ENCODE measurements at places on chromosomes 4 and X. TPM values are rescaled to one million over a fixed set of nuclear protein-coding genes. Genes with fewer than 3 reads are reported as not detected.

- H3K36me3 ChIP-seq: no peaks in the 10 kb centered on the region
- no peaks in the 10 kb centered on the region for H3K27me3 ChIP-seq
- H3K4me3 ChIP-seq: no peak overlapping the region
- no peak overlapping the region for H3K27ac ChIP-seq
- H3K4me1 ChIP-seq: no peaks in the 10 kb centered on the region
- no peak for DNase-seq
Measured at GRCh38 chr4:163172647-163173046, 6.0 kb upstream of the NAF1 start.

- DNase-seq: no peak
- no peaks in the 10 kb centered on the region for H3K36me3 ChIP-seq
- H3K27ac ChIP-seq: no peak overlapping the region
Measured at GRCh38 chr4:108890484-108890881, 127.6 kb upstream of the ETNPPL start.

GRCh38 chr4:169618286-169618685 is 2.1 kb upstream of the CLCN3 start:
- DNase-seq: no peak
- H3K4me1 ChIP-seq: peaks cover 37% of the 10 kb centered on the region
- no peaks in the 10 kb centered on the region for H3K27me3 ChIP-seq
- no peak overlapping the region for H3K27ac ChIP-seq
- no peak overlapping the region for H3K4me3 ChIP-seq
- no peaks in the 10 kb centered on the region for H3K36me3 ChIP-seq

DNA sequence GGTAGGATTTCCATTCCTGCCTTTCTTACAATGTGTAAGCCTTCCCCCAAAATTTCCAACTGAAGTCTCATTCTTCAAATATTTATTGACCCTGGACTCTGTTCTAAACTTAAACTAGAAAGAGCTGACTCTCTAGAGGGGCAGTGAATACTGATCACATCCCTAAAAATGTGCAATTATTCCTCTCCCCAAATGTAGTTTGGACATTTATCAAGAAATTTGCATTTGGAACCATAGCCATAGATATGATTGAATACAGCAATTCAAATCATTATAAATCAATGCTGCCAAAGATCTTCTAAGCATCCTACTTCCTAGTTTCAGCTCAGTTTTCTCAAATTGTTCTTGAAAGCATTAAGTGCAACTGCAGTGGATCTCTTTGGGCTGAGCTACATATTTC is 525.7 kb downstream of the RAB28 start:
- no peak for DNase-seq
- no peaks in the 10 kb centered on the region for H3K36me3 ChIP-seq
- no peak overlapping the region for H3K4me3 ChIP-seq
- no peaks in the 10 kb centered on the region for H3K27me3 ChIP-seq
- H3K4me1 ChIP-seq: no peaks in the 10 kb centered on the region

GRCh38 chr4:184977747-184978146 is 40.5 kb upstream of the HELT start:
- no peaks in the 10 kb centered on the region for H3K4me1 ChIP-seq
- H3K36me3 ChIP-seq: no peaks in the 10 kb centered on the region
- no peak overlapping the region for H3K27ac ChIP-seq
- no peak overlapping the region for H3K4me3 ChIP-seq
- no peak for DNase-seq

DNA sequence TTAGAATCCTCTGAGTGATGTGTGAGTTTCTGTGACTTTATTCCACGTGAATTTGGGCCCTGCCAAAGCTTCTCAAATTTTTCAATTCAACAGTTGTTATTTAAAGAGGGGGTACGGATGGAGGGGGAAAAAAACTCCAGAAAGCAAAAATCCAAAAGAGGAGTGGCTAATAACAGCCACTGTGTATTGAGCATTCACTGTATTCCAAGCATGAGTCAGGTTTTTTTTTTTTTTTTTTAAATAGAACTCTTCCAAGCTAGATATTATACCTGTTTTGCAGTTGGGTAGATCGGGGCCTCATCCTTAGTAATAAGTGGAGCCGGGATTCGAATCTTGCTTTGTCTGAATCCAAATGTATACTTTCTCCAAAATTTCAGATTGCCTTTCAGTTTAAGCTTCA is 6.4 kb upstream of the RHOH start:
- no peaks in the 10 kb centered on the region for H3K4me1 ChIP-seq
- no peak for DNase-seq
- no peak overlapping the region for H3K4me3 ChIP-seq
- H3K36me3 ChIP-seq: no peaks in the 10 kb centered on the region
- no peaks in the 10 kb centered on the region for H3K27me3 ChIP-seq

DNA sequence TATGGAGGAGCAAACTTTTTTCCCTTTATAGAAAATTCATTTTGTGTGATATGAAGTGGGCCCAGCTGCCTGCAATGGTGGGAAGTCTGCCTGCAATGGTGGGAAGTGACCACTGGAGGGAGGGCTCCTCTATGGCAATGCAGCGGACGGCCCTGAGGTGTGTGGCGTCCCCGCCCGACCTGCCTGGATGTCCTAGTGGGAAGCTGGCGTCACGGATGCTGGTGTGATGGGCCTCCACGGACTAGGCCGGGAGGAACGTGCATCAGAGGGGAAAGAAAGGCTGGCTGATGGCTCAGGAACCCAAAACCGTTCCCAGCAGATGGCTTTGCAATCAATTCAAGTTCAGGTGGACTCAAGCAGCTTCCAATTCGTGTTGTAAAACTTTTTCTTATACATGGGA is 177.9 kb downstream of the AFAP1 start:
- H3K27me3 ChIP-seq: no peaks in the 10 kb centered on the region
- H3K4me3 ChIP-seq: no peak overlapping the region
- H3K4me1 ChIP-seq: peaks cover 25% of the 10 kb centered on the region
- H3K36me3 ChIP-seq: peaks cover 4% of the 10 kb centered on the region

- H3K36me3 ChIP-seq: no peaks in the 10 kb centered on the region
- H3K4me1 ChIP-seq: no peaks in the 10 kb centered on the region
- H3K27me3 ChIP-seq: no peaks in the 10 kb centered on the region
- no peak for DNase-seq
- H3K4me3 ChIP-seq: no peak overlapping the region
Measured at GRCh38 chr4:44487341-44487740, 38.7 kb upstream of the KCTD8 start.

DNA sequence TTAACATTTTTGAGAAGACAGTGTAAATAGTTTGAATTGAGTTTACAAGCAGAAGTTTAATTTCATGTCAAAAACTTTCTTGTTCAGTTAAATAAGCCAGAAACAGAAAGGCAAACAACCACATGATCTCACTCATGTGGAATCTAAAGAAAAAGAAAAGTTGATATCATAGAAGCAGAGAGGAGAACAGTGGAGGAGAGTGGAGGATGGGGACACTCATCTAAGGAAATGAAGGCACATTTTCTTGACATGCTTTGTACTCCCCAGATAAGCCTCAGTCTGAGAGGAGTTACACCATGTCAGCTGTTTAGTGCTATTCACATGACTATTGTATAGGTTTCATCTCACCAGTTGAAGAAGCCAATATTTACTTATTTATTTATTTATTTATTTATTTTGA is 13.5 kb downstream of the SNCA start:
- H3K36me3 ChIP-seq: no peaks in the 10 kb centered on the region
- no peak overlapping the region for H3K27ac ChIP-seq
- no peaks in the 10 kb centered on the region for H3K4me1 ChIP-seq

- no peak overlapping the region for H3K27ac ChIP-seq
- no peak overlapping the region for H3K4me3 ChIP-seq
- H3K36me3 ChIP-seq: no peaks in the 10 kb centered on the region
- no peak for DNase-seq
Measured at GRCh38 chr4:95289028-95289634, 259.6 kb downstream of the UNC5C start.

GRCh38 chr4:148007314-148007760 is 275.4 kb downstream of the ARHGAP10 start:
- H3K4me3 ChIP-seq: no peak overlapping the region
- H3K4me1 ChIP-seq: peaks cover 25% of the 10 kb centered on the region
- H3K36me3 ChIP-seq: no peaks in the 10 kb centered on the region
- no peaks in the 10 kb centered on the region for H3K27me3 ChIP-seq
- peak; percentile 76 for DNase-seq
- no peak overlapping the region for H3K27ac ChIP-seq

DNA sequence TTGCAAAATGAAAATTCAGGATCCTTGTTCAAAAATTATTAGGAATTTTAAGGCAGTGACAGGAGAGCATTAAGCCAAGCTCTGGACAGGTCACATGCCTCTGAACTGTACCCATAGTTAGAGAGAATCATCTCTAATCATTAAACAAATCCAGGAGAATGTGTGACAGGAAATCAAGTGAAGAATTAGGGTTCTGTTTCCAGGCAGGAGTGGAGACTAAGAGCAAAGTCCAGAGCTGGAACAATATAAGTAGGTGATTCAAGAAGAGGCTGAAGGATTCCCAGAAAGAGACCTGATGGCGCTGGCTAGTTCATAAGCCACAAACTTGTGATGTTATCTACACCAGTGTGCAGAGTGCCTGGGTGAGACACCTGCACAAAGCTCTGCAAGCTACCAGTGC is 104.6 kb upstream of the PRKG2 start:
- no peaks in the 10 kb centered on the region for H3K36me3 ChIP-seq
- H3K4me3 ChIP-seq: no peak overlapping the region
- H3K27me3 ChIP-seq: no peaks in the 10 kb centered on the region
- no peaks in the 10 kb centered on the region for H3K4me1 ChIP-seq
- no peak overlapping the region for H3K27ac ChIP-seq

- no peaks in the 10 kb centered on the region for H3K36me3 ChIP-seq
- H3K4me1 ChIP-seq: peaks cover 7% of the 10 kb centered on the region
- peak overlapping the region; percentile 42 for H3K4me3 ChIP-seq
- no peak for DNase-seq
- no peak overlapping the region for H3K27ac ChIP-seq
Measured at GRCh38 chr4:185809121-185809520, 2.9 kb downstream of the SORBS2 start.

- no peak overlapping the region for H3K27ac ChIP-seq
- H3K4me3 ChIP-seq: no peak overlapping the region
- no peak for DNase-seq
- H3K4me1 ChIP-seq: no peaks in the 10 kb centered on the region
Measured at GRCh38 chr4:147049946-147050345, 104.3 kb upstream of the TTC29 start.

DNA sequence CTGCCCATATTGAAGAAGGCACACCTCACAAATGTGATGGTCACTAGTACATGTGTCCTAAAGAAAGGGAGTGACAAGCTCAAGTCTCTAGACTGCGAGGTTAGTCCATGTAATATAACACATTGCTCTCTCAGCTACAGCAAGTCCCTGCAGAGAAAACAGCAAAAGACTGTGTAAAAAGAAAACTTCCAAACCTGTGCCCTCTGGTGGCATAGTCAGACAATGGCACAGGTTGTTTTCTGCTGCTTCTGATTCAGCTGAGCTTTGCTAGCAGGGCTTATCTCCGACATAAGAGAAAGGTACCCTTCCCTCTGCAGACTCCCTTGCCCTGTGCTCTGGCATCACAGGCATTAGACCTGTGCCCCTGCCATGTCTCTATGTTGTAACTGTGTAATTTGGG is 1.4 kb upstream of the SERPINA7 start:
- H3K27ac ChIP-seq: no peak overlapping the region
- H3K36me3 ChIP-seq: no peaks in the 10 kb centered on the region
- DNase-seq: no peak
- H3K4me1 ChIP-seq: no peaks in the 10 kb centered on the region

- H3K27me3 ChIP-seq: no peaks in the 10 kb centered on the region
- H3K4me3 ChIP-seq: no peak overlapping the region
- no peak overlapping the region for H3K27ac ChIP-seq
- no peaks in the 10 kb centered on the region for H3K4me1 ChIP-seq
- no peak for DNase-seq
- no peaks in the 10 kb centered on the region for H3K36me3 ChIP-seq
Measured at GRCh38 chrX:36898301-36898700, 109.9 kb upstream of the FAM47C start.

GRCh38 chr4:183164963-183165362 is 65.9 kb downstream of the WWC2 start:
- no peaks in the 10 kb centered on the region for H3K36me3 ChIP-seq
- no peak overlapping the region for H3K27ac ChIP-seq
- H3K4me1 ChIP-seq: peaks cover 32% of the 10 kb centered on the region
- H3K27me3 ChIP-seq: no peaks in the 10 kb centered on the region

- H3K36me3 ChIP-seq: no peaks in the 10 kb centered on the region
- peaks cover 13% of the 10 kb centered on the region for H3K4me1 ChIP-seq
- H3K4me3 ChIP-seq: no peak overlapping the region
Measured at GRCh38 chr4:26083987-26084386, 170.0 kb downstream of the SMIM20 start.

DNA sequence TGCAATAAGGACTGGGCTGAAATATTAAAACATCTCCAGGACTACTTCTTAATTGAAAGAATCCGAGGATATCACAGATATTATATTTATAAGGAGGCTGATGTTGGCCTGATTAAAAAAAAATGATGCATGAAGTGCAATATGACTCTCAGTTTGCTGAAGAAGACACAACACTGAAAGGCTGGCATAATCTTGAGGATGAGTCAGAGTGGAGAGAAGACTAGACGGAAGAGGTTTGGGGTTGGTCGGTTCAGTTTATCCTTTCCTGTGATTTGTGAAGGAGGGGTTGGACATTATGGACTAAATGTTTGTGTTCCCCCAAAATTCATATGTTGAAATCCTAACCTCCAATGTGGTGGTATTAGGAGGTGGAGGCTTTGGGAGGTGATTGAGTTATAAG is 170.3 kb downstream of the CORIN start:
- H3K27ac ChIP-seq: no peak overlapping the region
- no peak for DNase-seq
- H3K4me3 ChIP-seq: no peak overlapping the region
- no peaks in the 10 kb centered on the region for H3K36me3 ChIP-seq
- no peaks in the 10 kb centered on the region for H3K4me1 ChIP-seq

DNA sequence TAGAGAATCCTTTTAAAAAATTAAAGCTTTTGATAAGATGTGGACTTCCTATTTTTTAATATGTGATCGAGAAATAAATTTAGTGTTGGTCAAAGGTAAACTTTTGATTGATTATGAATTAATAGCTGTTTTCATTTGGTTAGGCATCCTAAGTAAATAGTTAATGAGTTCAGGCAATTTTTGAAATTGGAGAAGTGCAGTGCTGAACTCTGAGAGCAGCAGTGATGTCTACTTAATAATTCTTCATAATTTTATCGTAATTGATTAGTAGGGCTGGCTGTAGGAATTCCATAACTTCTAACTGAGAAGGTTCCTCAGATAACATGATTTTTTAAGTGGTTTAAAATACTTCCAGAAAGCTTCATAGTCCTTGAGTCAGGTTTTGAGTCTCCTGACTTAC is 1.5 kb downstream of the MND1 start:
- no peak overlapping the region for H3K27ac ChIP-seq
- no peaks in the 10 kb centered on the region for H3K27me3 ChIP-seq
- no peaks in the 10 kb centered on the region for H3K36me3 ChIP-seq
- H3K4me3 ChIP-seq: no peak overlapping the region
- no peaks in the 10 kb centered on the region for H3K4me1 ChIP-seq

GRCh38 chr4:40672528-40673522 is 43.2 kb upstream of the RBM47 start:
- no peaks in the 10 kb centered on the region for H3K4me1 ChIP-seq
- H3K27ac ChIP-seq: no peak overlapping the region
- no peak overlapping the region for H3K4me3 ChIP-seq
- H3K27me3 ChIP-seq: no peaks in the 10 kb centered on the region
- DNase-seq: no peak

Gene SHROOM2
- 1.8 TPM for polyA plus RNA-seq

Gene FAM149A
- polyA plus RNA-seq: 8.4 TPM

Gene RAB33A
- polyA plus RNA-seq: 1.2 TPM

Gene EDA2R
- 0.67 TPM for polyA plus RNA-seq

Gene UGT2B28
- polyA plus RNA-seq: not detected

Gene RXFP1
- 0.09 TPM for polyA plus RNA-seq

Gene SPANXN4
- polyA plus RNA-seq: not detected

Gene PDE6B
- polyA plus RNA-seq: 4.1 TPM

Gene ADH1B
- 171 TPM for polyA plus RNA-seq

Gene GPR143
- polyA plus RNA-seq: not detected

Gene EFHC2
- polyA plus RNA-seq: 1.3 TPM

Gene TMEM129
- 42.4 TPM for polyA plus RNA-seq

Measured in sigmoid colon (tissue), 7 donors.